Activated CD8-positive, alpha-beta T cell treated with anti-CD3 and anti-CD28 coated beads for 36 hours (primary cell): ENCODE measurements at places on chromosomes 5 and 9.
A peak's percentile ranks its signal among the peaks of the same experiment; 100 is the strongest.

- DNase-seq, result no peak
Measured at GRCh38 chr9:35162605-35163315, 951 bp downstream of the UNC13B start.

DNA sequence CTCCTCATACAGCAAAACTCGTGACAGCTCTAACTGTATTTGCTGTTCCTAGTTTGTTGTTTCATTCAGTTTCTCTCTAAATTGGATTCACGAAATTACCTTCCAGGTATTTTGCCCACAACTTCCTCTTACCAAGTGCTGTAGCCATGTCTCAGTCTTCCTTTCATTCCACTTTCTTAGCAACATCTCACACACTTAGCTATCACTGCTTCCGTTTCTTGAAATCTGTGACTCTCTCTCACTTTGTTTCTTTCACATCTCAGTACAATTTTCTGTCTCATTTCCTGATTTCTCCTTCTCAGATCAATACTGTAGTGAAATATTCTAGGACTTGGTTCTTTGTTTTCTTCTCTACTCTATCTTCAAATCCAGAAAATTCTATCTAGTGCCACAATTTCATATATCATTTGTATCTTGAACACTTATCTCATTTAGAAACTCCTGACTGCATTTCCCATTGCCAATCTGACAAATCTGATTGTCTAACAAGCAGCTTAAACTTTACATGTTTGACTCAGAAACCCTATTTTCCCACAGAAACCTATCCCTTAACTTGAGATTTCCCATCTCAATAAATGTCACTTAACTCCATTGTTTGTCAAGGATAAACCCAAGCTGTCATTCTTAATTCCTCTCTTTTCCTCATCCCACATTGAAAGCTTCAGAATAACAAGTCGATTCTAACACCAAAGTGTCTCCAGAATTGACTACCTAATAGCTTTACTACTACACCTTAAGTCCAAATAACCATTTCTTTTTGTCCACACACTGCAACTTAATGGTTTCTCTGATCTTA, 303.1 kb downstream of the CDH12 start:
- no peak for DNase-seq

- DNase-seq, result no peak
Measured at GRCh38 chr9:36746415-36746814, 173.7 kb downstream of the MELK start.

DNA sequence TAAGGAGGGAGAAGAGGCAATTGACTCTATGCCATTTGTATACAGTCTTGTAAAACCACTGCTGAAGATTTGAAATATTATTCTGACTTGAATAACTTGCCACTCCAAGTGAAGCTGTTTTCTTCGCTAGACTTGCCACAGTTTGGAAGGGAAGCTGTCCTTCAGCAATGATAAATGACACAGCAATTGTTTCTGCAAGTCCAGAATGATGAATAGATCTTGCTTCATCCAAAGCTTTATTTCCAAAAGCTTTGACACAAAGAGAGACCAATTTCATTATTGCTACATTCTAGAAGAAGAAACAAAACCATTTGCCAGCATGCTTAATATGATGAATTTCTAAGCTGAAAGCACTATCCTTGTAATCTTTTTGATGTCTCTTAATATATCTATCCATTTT, 73.7 kb downstream of the ZNF366 start:
- DNase-seq, result no peak

DNA sequence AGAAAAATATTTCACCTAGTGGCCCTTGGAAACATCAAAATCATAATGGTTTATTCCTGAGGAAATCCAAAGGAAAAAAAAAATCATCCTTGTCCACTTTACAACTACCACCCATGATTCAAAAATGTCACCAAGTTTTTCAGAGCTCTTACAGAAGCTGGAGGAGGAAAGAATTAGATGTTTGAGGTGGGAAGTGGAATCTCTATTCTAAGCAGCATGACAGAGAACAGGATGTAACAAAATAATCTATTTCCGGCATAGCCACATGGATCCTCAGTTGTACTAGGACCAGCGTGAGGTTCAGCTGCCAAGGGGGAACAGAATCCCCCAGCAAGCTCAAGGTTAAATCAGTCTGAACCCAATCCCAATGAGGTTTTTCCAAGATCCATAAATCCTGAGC, 40.2 kb downstream of the FBXW11 start:
- DNase-seq, result no peak

DNA sequence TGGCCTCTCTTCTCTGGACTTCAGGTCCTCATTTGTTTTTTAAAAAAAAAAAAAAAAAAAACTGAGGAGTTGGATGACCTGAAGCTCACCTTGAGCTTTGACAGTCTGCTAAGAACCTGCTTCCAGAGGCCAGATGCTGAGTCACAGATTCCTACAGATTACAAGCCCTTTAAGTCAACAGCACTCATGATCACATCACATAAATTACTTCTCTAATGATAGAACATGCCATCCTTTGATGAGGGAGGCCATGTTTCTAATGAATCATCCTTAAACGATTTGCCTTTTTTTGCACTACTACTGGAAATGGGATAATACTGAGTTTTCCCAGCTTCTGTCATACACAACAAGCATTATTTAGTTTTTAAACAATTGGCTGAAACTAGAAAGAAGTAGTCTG, 34.2 kb upstream of the MYOT start:
- DNase-seq, result no peak

- no peak for DNase-seq
Measured at GRCh38 chr5:177142098-177142611, 8.6 kb downstream of the NSD1 start.

DNA sequence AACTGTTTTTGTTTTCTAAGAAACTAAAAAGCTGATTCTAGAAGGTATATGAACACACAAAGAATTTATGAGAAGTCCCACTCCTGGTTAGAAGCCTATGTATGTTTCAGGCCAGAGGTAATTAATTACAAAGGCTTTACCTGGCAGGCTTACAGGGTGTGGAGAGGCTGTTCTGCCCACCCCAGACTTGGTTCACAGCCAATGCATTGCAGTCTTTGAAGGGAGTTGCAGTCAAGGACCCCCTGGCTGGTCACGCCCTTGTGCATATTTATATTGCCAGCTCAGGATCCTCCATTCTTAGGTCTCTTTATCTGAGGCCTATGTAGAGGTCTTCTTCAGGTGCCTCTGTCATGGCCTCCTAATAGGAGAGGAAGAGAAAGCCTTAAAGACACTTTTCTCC, 13.6 kb upstream of the PRSS3 start:
- DNase-seq, result no peak

DNA sequence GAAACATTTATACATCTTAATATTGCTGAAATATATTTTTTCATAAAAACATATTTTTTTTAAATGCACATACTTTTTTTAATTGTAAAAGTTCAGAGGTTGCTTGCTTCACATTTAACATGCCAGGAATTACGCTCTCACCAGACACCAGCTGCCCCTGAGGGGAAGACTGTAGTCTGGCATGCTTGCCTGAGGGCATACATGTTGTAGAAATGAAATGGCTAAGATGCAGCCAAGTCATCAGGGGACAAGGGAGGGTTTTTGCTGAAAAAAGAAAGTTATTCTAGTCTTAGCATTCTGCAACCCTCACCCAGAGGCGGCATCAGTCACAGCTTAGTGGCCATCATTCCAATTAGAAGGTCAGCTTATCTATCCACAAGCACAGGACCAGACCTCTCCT, 426.7 kb upstream of the FTMT start:
- DNase-seq, result no peak

DNA sequence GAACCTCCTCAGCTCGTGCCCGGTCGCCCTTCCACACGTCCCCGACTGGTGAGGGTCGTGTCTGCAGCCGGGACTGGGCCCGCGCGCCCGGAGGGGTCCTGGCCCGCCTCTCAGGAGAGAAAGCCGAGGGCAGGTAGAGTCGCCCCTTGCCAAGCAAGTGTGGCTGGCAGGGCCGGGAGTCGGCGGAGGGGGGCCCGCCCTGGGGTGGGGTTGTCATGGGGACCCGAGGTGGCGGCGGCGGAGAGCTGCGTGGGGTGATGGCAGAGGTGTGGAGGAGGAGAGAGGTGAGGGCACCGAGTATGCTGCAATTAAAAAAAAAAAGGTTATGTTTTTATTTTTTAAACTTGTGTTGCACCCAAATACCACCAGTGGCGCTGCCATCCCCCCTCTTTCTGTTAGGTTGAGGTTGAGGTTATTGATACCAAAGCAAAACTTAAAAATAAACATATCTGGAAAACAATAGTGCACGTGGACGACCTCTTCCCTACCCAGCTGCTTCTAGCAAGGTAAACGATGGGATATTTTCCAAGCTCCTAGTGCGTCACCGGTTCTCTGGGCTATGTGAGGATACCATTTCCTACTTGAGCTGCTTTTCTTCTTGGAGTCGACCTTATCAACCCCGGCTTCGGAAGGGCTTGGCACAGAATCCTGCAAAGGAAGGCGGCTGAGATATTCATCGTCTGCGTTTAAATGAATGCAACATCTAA, 660 bp downstream of the SCAMP1 start:
- peak; percentile 71 for DNase-seq

DNA sequence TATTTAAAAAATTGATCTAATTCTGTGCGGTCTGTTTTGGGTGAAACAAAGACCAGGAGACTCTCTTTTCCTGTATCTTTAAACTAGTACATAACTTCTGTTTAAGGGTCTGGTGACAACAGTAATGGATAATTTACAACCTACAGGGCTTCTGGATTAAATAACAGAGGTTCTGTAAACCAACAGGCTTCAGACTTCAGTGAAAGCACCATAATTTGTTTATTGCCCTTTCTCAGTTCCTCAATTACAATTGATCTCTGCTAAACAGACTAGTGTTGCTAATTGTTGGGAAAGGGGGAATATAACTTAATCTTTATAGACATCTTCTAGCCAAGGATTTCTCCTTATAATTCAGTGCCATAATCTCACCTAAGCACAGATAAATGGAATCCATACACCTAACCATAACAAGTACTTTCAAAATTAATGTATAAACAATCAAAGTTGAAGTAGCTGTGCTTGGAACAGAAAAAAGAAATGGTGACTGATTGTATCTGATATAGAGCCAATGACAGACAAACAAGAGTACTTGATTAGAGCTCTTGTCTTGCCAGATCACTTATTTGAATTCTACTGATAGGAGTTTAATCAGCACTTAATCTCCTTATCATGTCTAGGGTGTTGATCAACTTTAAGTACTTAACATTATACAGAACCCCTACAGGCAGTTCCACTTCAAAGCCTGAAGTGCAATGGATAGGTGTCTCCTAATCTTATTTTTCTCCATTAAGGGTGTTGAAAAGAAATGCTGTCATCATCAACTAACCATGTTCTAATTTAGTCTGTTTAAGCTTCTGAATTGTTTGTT, 536.0 kb downstream of the NR2F1-AS1 start:
- no peak for DNase-seq

DNA sequence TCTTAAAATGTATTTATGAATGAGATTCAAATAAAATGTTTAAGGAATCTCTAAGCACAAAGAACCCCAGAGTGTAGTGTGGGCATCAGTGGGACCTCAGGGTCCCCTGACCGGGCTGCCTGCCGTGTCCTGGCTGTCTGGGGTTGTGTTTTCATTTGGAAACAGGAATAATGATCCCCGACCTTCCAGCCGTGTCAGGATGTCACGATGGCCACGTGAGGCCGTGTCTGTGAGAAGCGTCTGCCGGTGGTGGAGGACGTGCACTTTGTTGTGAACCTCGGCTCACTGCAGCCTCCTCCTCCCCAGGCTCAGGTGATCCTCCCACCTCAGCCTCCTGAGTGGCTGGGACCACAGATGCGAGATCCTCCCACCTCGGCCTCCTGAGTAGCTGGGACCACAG, 4.3 kb downstream of the TRAF2 start:
- DNase-seq, result no peak

GRCh38 chr9:81073821-81074220, 615.5 kb downstream of the TLE1 start:
- DNase-seq, result no peak

DNA sequence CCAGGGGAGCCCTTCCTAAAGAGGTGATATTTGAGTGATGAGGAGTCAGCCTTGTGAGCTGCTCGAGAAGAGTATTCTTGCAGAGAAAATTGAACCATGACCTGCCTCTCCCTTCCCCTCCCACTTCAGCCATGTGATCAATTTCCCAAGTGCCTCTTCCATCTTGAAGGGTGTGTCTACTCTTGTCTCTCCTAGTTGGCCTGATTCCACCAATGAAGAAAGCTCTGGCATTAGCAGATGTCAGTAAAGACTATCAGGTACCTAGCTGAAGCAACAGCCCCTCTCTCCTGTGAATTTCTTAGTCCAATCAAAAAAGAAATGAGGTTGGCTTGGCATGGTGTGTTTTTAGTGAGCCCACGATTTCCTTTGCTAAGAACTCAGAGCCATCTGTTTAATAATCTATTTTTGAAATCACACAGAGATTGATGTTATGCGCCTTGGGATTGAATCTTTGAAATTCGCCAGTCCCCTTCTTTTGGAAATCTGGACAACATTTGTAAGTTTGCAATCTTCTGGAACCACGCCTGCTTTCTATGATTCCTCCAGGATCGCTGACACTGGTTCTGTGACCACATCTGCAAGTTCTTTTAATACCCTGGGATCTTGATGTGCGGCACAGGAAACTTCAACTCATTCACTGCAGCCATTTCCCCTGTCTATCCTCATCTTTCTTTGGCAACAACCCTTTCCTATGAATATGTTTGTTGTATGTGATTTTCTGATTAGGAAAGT, 404.6 kb downstream of the DMRT2 start:
- no peak for DNase-seq

DNA sequence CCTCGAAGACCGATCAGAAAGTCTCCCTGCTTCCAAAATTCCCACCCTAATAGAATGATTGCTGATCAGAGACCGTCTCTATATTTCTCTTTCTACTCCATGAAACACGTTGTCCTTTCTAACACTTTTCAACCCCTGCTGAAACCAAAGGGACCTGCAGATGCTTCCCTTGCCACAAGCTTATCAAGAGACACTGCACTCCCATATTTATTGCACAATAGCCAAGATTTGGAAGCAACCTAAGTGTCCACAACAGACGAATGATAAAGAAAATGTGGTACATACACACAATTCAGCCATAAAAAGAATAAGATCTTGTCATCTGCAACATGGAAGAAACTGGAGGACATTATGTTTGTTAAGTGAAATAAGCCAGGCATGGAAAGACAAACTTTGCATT, 125.1 kb downstream of the FOXD1 start:
- DNase-seq, result no peak

GRCh38 chr9:124450931-124451661, 845 bp downstream of the ADGRD2 start:
- no peak for DNase-seq

GRCh38 chr9:88468226-88468625, 66.8 kb upstream of the NXNL2 start:
- no peak for DNase-seq

GRCh38 chr5:159319363-159319762, 10.9 kb downstream of the IL12B start:
- no peak for DNase-seq

GRCh38 chr5:113172231-113172826, 195.7 kb downstream of the DCP2 start:
- DNase-seq, result no peak

GRCh38 chr5:2732850-2733249, 18.6 kb downstream of the IRX2 start:
- no peak for DNase-seq

GRCh38 chr5:39579750-39580149, 155.0 kb upstream of the DAB2 start:
- DNase-seq, result no peak
